Stimulated activated CD8-positive, alpha-beta memory T cell treated with anti-CD3 and anti-CD28 coated beads, Interleukin-4, amount 100 ng/mL, for 48 hours (primary cell): ENCODE measurements at places on chromosomes 11 and 22.
A peak's percentile ranks its signal among the peaks of the same experiment; 100 is the strongest.

- DNase-seq, result no peak
Measured at GRCh38 chr22:44764974-44765373, 12.6 kb downstream of the ARHGAP8 start.

- no peak for DNase-seq
Measured at GRCh38 chr11:122334546-122335339, 218.7 kb upstream of the BLID start.

GRCh38 chr11:83599066-83599465 is 312.9 kb upstream of the CCDC90B start:
- no peak for DNase-seq

DNA sequence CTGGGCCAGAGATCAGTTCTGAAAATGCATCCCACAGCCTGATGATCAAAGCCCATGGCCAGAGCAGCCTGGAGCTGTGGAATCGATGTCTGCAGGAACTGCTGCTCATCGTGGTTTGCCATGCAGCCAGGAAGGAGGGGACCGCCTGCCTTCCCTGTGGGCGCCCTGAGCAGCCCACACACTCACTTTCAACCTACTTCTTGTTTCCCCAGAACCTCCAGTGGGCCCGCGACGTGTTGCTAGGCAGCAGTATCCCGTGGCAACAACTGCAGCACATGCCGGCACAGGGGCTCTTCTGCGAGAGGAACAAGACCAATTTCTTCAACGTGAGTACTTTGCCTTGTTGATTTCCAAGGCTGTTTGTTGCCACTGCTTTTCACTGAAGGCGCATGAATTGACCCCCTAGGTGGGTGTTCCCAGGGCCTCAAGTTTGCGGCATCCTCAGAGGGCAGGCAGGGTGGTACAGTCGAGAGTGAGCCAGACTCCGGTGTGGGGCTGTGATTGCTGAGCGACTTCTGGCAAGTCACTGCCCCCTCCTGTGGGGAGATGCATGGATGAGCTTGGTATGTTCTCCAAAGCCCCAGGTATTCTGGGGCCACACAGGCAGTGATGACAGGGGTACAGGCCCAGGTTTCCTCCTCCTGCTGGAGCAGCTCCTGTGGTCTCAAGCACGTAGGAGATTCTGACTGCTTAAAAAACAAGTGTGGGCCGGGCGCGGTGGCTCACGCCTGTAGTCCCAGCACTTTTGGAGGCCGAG is 47.0 kb upstream of the SUSD2 start:
- DNase-seq, result peak; percentile 79

GRCh38 chr11:119529936-119530335 is 107.0 kb upstream of the THY1 start:
- DNase-seq, result no peak

GRCh38 chr11:78497293-78497692 is 77.4 kb downstream of the NARS2 start:
- no peak for DNase-seq

DNA sequence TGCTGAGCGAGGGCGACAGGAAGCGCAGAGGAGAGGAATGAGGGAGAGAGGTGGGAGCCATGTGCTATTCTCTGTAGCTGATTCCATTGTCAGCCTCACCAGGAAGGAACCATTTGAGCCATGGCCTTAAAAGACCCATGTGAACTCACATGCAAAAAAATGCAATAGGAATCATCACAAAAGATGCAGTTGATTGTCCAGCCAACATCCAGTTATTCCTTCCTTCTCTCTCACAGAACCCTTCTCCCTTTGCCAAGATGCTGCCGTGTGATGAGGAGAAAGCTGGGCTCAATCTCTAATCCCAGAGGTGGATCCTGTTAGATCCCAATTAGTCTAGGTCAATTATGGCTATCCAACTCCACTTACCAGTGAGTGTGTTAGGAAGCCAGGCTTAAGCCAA is 58.2 kb upstream of the RRAS2 start:
- DNase-seq, result no peak

DNA sequence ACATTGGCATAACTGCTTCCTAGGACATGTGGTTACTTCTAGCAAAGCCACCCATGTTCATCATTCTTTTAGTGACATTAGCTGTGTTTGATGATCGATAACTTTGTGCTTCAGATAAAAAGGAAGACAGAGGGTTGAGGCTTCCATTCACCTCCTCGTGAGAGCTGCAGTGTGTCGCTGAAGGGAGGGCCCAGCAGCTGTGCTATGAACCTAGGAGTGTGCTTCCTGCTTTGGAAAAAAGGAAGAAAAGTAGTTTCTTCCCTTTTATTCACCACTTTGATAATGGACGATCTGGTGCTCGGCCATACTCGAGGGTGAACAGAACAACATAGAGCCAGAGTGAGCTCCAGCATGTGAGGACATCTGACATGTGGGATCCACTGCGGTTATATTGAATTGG is 6.1 kb upstream of the RFPL2 start:
- DNase-seq, result no peak

- peak; percentile 9 for DNase-seq
Measured at GRCh38 chr22:47206164-47206563, 443.7 kb downstream of the TBC1D22A start.

- no peak for DNase-seq
Measured at GRCh38 chr11:127506647-127507046, 506.1 kb upstream of the KIRREL3 start.

DNA sequence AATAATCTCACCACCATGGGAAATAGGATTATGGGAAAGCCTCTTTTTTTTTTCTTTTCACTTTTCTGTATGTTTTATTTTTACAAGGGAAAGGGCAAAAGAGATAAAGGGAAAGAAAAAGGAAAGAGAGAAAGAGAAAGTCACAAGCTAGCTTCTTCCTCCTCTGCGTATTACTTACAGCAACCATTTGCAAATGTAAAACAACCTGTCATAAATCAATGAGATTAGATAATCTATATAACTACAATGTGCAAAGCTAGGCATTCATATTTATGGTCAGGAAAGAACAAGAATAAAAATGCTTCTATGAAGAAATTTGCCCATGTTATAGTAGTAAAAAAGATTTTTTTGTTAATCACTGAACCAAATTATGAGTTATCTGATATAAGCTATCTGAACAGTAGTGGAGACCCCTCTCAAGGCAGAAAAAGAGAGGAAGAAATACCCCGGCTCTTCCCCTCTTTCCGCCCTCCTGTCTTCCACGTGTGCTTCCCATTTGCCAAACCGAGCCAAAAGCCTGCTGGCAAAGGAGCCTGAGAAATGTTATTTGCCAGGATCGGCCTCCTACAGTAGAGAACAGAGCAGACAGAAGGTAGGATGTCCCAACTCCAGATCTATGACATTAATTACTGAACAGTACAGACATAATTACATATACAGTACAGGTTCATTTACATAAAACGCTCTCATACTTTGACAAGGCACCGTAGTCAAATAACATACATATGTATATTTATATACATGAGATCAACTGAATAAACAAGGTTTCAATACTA is 50.2 kb downstream of the ARHGAP32 start:
- DNase-seq, result no peak

- DNase-seq, result peak; percentile 45
Measured at GRCh38 chr11:88484873-88485621, 147.5 kb upstream of the CTSC start.

DNA sequence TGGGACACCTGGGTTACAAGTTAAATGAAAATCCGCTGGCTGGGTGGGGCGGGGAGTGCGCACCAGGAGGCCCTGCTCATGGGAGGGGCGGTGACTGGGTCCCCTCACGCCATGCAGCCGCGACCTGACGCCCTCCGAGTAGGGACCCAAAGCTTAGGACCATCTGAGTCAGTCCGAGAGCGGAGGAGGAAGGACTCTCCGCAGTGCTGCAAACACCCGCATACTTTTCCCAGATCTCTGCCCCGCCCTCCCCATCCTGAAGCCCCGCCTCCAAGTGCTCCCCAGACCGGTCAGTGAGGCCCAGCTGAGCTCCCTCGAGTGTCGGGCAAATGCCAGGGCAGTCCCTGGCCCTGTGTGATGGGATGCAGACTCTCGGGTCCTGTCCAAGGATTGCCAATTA is 6.6 kb upstream of the FLI1 start:
- DNase-seq, result no peak

DNA sequence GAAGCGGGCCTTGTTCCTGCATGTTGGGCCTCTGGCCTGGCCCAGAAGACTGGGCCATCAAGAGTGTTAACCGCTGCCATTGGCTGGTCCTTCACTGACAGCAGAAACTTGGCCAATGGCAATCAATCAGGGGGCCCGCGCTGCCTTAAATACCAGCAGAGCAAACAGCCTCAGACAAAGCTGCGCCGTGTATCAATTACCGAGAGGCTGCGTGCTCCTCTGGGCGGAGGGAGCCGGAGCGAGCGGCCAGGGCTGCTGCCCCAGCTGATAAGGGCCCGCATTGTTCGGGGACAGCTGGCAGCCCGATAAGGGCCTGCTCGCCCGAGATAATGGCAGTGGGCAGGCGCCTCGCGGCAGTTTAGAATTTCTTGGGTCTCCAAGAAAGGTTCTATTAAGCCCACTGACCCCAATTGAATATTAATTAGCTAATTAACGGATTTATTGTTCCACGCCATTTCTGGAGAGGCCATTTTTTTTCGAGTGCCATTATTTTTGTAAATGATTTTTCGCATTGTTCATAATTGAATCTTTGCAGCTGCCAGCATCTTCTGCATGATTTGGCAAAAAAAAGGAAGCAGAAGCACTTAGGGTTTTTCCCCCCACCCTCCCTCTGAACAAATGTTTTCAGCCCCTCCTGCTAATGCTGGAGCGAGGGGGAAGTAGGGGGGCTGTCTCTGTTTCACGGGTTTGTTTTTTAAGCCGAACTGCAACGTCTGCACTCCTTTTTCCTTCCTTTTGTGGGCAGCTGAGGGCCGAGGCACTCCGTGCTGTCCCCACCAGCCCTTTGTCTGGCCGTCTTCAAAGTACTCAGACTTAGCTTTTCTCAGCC is 37.6 kb upstream of the RIC3 start:
- no peak for DNase-seq

- peak; percentile 30 for DNase-seq
Measured at GRCh38 chr11:101860696-101861427, 53.9 kb upstream of the CEP126 start.

- DNase-seq, result no peak
Measured at GRCh38 chr22:20887375-20887774, 28.6 kb downstream of the SNAP29 start.

GRCh38 chr11:94175535-94175934 is 46.9 kb downstream of the PANX1 start:
- no peak for DNase-seq

DNA sequence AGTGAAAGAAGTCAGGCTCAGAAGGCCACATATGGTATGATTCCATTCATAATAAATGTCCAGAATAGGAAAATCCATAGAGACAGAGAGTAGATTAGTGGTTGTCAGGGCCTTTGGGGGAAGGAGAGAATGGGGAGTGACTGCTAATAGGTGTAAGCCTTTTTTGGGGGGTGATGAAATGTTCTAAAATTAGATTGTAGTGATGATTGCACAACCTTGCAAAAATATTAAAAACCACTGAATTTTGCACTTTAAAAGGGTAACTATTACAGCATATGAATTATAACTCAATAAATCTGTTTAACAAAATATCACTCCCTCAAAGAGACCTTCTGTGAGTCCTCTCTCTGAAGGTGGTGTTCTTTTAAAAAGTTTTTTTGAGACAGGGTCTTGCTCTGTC is 72.3 kb upstream of the GRK3 start:
- DNase-seq, result no peak

- DNase-seq, result no peak
Measured at GRCh38 chr11:27241311-27242122, 121.5 kb downstream of the CCDC34 start.

- DNase-seq, result no peak
Measured at GRCh38 chr22:19852177-19852781, 2.4 kb downstream of the GNB1L start.
